ENCODE measurements at places on chromosomes 16 and 17.

- DNase-seq, result no peak
Measured at GRCh38 chr16:24539850-24540601, 660 bp downstream of the RBBP6 start.

- no peak for DNase-seq
Measured at GRCh38 chr17:79215631-79216030, 141.0 kb downstream of the ENGASE start.

DNA sequence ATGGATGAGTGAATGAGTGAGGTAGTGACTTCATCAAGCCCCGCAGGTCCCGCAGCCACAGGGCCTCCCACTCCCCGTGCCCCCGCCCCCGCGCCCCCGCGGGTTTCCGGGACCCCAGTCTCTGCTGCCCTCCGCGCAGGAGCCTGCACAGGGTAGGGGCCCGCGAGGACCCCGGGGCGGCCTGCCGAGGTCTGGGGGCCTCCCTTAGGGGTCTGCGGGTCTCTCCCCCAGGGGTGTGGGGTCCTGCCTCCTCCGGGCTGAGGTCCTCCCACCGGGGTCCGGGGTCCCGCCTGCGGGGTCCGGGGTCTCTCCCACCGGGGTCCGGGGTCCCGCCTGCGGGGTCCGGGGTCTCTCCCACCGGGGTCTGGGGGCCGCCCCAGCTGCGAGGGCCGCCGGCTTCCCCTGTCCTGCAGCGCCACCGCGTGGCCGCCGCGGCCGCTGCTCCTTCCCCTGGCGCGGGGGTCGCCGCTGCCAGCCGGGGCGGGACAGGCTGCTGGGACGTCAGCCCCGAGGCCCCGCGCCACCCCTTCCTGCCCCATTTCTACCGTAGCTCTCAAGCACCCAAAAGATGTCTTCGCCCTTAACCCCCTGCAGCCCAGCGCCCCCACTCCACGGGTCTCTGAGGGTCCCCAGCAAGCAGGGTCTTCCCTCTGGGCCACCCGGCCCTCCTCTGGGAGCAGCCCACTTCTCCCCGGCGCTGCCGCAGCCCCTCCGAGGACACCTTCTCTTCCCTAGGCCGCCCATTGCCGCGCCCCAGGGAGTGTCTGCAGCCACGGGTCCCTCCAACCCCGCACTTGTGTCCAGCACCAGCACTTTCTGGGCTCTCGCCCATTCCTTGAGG is 10.4 kb upstream of the CHMP6 start:
- DNase-seq, result no peak

- DNase-seq, result no peak
Measured at GRCh38 chr16:521381-522210, 5.9 kb upstream of the CAPN15 start.

- DNase-seq, result peak; percentile 90
Measured at GRCh38 chr16:54286366-54287130, at the start of gene IRX3. IRX3 (minus strand) TSS chr16:54286787; CDS start chr16:54286050, 737 bp downstream.

DNA sequence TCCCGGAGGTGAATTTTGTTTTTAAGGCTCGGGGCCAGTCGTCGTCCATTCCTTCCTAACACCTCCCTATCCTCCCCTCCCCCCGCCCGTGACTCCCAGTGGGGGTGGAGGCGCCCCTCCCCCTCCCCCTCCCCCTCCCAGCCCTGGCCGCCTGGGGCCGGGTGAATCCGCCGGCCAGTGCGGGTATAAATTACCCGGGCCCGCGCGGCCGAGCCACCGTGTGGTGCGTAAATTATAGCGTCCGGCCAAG is 2.0 kb upstream of the GSE1 start:
- DNase-seq, result no peak
